ENCODE measurements at places on chromosomes 12 and 14.

DNA sequence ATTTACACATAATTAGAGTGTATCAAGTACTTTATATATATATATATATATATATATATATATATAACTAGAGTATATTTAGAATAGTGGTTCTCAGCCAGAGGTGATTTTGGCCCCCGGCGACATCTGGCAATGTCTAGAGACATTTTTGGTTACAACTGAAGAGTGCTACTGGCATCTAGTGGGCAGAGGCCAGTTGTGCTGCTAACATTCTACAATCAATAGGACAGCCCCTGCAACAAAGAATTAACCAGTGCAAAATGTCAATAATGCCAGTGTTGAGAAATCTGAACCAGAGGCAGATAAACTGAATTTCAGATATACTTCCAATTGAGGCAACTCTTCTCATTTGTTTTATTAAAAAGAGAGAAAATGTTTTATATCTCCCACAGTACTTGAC lies 8.9 kb downstream of the GTF2A1 start:
- DNase-seq: peak; percentile 18

DNA sequence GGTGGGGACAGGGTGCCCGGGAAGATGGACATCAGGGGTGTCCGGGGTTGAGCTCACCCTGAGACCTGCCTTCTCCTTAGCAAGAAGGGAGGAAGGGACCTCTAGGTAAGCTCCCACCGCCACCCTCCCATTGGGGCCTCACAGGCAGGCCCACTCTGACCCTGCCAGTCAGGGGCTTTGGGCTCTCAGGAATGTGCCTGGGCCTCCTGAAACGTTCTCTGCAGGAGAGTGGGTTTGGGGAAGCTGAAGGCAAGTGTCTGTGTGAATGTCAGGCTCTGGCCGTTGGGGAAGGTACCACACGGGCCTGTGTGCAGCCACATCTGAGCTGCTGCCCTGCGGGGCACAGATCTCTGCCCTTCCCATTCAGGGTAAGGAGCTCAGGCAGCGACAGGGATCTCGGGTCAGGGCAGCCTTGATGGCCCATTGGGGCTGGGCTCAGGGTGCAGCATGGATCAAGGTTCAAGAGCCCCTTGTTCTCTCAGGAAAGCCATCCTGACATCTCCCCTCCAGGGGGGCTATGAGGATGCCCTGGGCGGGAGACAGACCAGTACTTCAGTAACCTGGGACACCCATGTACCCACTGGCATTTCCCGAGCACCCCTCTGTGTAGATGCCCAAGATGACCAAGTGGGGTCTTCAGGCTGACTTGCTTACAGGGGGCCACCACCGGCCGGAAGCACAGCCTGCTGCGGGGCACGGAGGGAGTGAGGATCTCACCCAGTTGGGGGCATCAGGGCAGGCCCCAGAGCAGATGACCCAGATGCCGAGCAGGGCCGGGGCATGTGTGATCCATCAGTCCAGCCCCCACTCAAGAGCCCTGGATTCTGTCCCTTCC lies 29.7 kb downstream of the FAM222A start:
- peak; percentile 5 for DNase-seq

DNA sequence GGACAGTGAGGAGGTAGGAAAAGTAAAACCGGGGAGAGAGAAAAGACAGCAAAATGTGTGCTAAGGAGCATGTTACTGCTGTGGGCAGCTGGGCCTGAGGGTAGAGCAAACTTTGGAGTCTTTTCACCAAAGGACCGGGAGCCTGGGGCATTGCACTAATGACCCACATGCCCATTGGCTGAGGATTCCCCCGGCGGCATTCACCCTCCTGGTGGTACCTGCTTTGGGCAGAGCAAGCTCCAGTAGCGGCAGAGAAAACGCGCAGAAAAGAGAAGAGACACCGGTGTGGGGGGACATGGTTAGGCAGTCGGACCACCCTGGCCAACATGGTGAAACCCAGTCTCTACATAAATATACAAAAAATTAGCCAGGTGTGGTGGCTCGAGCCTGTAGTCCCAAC lies 83.4 kb upstream of the ESRRB start:
- DNase-seq: no peak

GRCh38 chr14:24848102-24848790 lies 201.7 kb downstream of the STXBP6 start:
- DNase-seq: no peak

DNA sequence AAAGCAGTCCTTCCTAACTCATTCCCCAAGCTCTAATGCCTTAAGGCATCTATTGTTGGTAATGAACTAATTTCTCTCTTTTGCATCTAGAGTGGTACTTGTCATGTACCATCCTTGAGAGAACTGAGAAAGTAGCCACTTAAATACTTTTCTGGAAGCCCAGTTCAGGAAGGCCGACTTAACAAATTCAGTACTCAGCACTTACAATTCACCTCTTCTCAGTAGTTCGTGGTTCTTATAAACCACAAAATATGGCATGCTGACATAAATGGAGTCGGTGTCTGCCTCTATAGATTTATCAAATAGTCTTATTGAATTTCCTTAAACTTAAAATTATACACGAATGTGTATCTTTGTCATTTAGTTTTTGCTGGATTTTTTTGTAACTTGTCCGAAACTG lies 9.4 kb upstream of the COCH start:
- no peak for DNase-seq

DNA sequence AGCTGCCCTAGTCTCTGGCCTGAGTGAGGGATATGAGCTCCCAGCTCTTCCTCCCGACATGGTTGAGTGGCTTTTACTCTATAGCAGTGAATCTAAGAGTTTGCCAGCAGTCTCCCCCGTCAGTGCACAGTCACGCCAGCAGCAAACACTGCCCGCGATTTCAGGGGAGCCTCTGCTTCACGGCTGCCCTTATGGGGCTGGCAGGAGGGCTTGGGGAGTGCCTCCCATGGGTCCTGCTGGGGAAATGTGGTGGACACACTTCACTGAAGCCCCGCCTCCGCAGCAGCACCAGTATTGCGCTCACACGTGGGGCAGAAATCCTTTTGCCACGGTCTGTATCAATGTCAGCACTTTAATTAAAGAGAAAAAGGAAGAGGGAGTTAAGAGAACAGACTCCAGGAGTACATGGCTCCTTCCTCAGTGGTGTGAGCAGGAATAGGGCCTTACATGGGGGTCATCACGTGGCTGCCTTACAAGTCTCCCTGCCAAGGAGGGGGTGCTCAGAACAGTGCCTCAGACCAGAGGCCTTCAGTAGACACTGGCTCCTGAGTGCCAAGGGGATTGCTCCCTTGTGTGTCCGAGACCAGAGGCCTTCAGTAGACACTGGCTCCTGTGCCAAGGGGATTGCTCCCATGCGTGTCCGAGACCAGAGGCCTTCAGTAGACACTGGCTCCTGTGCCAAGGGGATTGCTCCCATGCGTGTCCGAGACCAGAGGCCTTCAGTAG lies 55.7 kb downstream of the SFSWAP start:
- no peak for DNase-seq

DNA sequence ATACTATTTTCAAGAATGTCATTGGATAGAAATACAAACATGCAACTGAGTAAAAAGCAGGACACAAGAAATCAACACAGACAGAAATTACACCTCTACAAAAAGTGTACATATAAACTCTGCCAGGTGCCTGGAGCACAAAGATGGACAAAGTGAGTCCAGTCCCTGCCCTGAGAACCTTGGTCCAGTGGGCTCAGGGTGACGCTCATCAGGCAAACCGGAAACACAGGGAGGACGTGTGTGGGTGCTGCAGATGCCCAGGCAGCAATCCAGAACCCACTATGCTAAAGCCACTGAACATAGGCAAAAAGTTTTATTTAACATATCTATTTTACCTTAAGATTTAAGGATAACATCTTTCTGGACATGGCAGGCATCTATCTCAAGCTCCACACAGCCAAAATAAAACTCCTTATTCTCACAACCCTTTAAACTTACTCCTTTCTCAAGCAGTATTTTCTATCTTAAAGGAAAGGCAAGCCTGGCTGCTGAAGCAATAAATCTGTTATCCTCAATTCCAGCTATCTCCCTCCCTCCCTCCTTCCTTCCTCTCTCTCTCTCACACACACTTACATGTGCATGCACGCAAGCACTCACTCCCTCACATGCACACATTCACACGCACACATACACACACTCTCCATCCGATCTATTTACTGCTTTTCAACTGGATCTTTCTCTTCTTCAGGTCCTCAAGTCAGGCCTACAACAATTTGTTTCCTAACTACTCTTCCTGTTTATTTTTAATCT lies 10.2 kb downstream of the PPP1R13B start:
- no peak for DNase-seq

DNA sequence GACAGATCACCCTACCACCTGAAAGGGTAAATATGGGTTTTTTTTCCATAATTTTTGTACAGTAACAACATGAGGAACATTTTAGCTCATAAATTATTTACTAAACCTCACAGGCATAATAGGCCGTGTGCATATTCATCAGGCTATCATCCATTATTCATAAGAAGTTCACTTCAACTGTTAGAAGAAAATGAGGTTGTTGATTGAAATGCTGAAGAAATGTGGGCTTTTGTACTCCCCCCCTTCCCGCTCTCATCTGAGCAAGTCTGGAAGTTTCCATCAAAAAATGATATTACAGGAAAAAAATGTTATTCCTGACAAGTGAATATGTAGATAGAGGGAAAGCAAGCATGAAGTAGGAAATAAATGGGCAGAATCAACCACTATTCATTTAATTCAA lies 7.9 kb upstream of the POU6F1 start:
- no peak for DNase-seq

- DNase-seq: no peak
Observed at GRCh38 chr14:100438271-100438670, 115.1 kb downstream of the SLC25A47 start.

Measured in activated naive CD4-positive, alpha-beta T cell treated with anti-CD3 and anti-CD28 coated beads, Interleukin-2, amount 50 U/mL, for 16 hours (primary cell).